ENCODE measurements at places on chromosomes 12 and 14. TPM values are rescaled to one million over a fixed set of nuclear protein-coding genes. Genes with fewer than 3 reads are reported as not detected.

IL31 gene
- total RNA-seq, result not detected

NYNRIN gene
- total RNA-seq, result 21.8 TPM

DNA sequence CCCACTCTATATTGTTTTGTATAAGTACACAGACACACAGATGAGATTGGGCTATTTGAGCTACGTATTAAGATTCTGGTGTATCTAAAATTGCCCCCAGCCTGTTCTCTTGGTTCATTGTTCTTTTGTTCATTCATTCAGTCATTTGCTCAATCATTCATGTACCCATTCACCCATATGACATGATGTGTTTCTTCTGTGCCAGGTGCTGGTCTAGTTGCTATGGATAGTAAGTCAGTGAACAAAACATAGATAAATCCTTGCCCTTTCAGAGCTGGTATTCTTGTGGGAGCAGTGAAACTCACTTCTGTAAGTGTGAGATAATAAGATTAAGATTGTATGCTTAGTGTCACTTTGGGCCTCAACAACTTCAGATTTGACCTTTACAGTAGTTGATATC lies 191.3 kb downstream of the TMTC2 start:
- no peaks in the 10 kb centered on the region for H3K4me1 ChIP-seq
- no peak overlapping the region for H3K4me3 ChIP-seq
- H3K27me3 ChIP-seq, result no peaks in the 10 kb centered on the region
- no peak for DNase-seq
- H3K36me3 ChIP-seq, result no peaks in the 10 kb centered on the region

- no peak overlapping the region for H3K4me3 ChIP-seq
- no peak overlapping the region for H3K27ac ChIP-seq
- H3K27me3 ChIP-seq, result peaks cover 8% of the 10 kb centered on the region
- no peaks in the 10 kb centered on the region for H3K36me3 ChIP-seq
Measured at GRCh38 chr14:94775871-94776210, 5.9 kb upstream of the GSC start.

DNA sequence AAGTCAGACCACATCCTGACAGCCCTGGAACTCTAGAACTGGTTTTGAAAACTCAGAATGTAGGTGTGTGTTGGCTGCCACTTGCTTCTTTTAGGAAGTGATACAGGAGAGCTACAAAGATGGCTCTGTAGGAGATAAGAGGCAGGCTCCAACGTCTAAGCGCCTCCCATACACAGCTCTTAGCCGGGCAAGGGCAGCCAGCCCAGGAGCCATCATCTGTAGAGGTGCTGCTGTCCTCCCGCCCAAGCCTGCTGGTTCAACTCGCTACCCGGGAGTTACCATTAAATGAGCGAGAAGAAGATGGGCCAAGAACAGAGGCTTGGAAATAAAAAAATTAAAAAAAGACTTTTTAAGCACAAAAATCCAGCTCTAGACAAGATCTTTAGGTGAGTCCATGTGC lies 61.2 kb upstream of the DIO3 start:
- peaks cover 25% of the 10 kb centered on the region for H3K4me1 ChIP-seq
- H3K36me3 ChIP-seq, result no peaks in the 10 kb centered on the region
- no peak overlapping the region for H3K4me3 ChIP-seq
- DNase-seq, result peak; percentile 11
- H3K27me3 ChIP-seq, result no peaks in the 10 kb centered on the region

GNPTAB gene
- 41.3 TPM for total RNA-seq

DNA sequence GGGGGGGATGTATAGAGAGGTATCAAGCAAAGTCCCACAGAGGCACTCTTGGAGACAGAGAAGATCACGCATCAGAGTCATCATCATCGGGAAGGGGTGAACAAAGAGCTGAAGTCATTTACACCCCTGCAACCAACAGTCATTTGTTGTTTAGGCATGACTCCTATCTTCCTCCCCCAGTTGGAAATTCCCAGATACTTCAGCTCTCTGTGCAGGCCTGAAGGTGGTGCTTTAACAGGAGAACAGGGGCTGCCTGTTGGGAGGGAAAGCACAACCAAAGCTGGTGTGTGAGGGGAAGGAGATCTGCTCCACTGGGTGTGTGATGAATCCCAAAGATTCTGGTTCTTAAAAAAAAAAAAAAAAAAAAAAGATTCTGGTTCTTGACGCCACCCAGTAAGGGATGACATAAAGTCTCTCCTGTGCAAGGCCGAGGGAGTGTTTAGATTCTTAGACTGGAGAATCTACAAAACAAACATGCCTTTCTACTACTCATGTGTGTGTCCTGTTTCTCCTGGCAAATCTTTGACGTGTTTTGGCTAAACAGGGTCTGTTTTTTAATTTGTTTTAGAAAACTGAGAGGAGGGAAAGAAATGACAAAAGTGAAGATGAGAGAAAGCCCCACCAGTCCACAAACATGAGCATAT lies 121.0 kb upstream of the ARHGAP5 start:
- H3K4me3 ChIP-seq, result no peak overlapping the region
- no peak overlapping the region for H3K27ac ChIP-seq
- H3K4me1 ChIP-seq, result peaks cover 2% of the 10 kb centered on the region
- H3K27me3 ChIP-seq, result no peaks in the 10 kb centered on the region

DNA sequence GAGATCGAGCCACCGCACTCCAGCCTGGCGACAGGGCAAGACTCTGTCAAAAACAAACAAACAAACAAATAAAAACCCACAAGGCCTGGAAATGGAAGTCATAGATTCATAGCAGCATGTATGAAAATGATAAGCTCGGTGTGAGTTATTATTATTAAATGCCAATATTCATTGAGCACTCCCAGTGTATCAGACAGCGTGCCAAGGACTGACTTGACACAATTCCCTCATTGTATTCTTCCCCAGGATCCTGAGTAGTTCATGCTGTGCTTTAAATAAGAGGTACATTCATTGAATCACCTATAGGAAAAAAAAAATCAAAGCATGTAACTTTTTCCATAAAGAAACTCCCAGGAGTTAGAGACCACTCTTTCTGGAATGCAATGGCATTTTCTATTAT lies 12.6 kb upstream of the RFLNA start:
- H3K27ac ChIP-seq, result no peak overlapping the region
- H3K4me3 ChIP-seq, result no peak overlapping the region
- no peaks in the 10 kb centered on the region for H3K36me3 ChIP-seq

IL26 gene
- not detected for total RNA-seq

PMCH gene
- total RNA-seq, result not detected

TEX22 gene
- total RNA-seq, result 6.6 TPM

ERP27 gene
- 0.39 TPM for total RNA-seq

KRT78 gene
- total RNA-seq, result 1.1 TPM

DNA sequence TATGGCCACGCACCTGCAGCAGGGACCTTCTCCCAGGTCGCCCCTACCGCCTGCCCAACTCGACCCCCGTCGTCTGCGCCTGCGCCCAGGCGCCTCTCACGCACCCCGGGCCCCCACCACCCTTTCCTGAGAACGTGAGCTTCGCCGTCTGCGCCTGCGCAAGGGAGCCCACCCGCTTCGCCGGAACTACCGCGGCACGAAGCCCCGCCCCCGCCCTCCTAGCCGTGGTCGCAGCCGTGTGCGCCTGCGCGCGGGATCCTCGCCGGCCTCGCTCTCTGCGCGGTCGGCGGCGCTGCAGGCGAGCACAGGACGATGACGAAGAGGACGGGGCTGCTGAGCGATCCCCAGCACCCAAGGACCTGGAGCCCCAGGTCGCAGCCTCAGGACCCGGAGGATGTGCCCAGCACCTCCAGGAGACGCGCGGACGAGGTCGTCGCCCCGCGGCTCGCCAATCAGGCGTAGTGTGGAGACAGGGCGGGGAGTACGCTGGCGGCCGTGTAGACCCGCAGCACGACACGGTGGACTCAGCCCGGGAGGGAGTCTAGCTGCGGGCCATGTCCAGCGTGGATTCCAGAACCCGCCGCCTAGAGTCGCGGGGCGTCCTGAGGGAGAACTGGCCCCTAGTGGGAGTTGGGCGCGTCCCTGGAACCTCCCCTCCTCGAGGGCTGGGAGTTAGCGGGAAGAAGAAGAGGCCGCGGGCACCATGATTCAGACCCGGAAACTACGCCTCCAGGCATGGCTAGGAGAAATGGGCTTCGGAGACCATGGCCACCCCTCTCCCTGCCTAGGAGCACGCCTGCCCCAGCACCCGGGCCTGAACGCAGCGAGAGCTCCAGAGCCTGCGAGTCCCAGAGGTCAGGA lies 1120.8 kb upstream of the TMEM132C start:
- H3K27me3 ChIP-seq, result no peaks in the 10 kb centered on the region
- peaks cover 8% of the 10 kb centered on the region for H3K4me1 ChIP-seq
- peak; percentile 91 for DNase-seq
- H3K4me3 ChIP-seq, result peak overlapping the region; percentile 68

KLRG1 gene
- total RNA-seq, result 3.5 TPM

GRCh38 chr12:1544996-1545700 lies 49.2 kb downstream of the FBXL14 start:
- no peak overlapping the region for H3K4me3 ChIP-seq
- H3K36me3 ChIP-seq, result no peaks in the 10 kb centered on the region
- no peak for DNase-seq
- H3K27ac ChIP-seq, result no peak overlapping the region
- H3K27me3 ChIP-seq, result no peaks in the 10 kb centered on the region

DNA sequence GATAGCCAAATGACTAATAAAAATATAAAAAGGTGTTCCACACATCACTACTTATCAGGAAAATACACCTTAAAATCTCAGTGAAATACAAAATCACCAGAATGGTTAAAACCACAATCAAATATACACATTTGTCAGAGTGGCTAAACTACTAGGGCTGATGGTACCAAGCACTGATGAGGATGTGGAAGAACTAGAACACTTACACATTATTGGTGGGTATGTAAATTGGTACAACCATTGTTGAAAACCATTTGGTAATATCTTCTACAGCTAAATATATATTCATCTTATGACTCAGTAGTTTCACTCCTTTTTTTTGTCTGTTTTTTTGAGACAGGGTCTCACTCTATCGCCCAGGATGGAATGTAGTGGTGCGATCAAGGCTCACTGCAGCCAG lies 48.5 kb upstream of the TTC7B start:
- no peaks in the 10 kb centered on the region for H3K36me3 ChIP-seq
- no peak overlapping the region for H3K4me3 ChIP-seq
- H3K27me3 ChIP-seq, result no peaks in the 10 kb centered on the region
- DNase-seq, result no peak
- H3K27ac ChIP-seq, result no peak overlapping the region

HCAR1 gene
- 0.79 TPM for total RNA-seq

- no peak overlapping the region for H3K4me3 ChIP-seq
- DNase-seq, result no peak
- H3K27ac ChIP-seq, result no peak overlapping the region
- H3K4me1 ChIP-seq, result no peaks in the 10 kb centered on the region
- no peaks in the 10 kb centered on the region for H3K27me3 ChIP-seq
Measured at GRCh38 chr14:87282266-87282665, 710.7 kb downstream of the GALC start.

DNA sequence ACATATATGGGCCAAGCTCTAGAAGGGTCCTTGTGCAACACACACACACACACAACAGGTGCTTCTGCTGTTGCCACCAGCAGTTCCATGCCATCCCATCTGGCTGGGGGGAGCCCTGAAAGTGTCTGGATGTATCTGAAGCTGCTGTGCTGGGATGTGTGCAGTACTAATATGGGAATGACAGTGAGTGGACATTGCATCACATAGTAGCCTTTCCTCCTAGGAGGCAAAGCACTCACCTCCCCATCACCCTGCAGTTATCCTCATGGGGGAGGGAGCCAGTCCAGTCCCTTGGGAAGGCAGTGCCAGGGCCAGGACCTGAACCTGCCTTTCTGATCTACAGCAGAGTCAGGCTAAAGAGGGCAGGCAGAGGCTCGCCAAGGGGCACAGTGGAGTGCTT lies 208.9 kb downstream of the CACNA1C start:
- DNase-seq, result no peak
- H3K27ac ChIP-seq, result no peak overlapping the region
- H3K4me1 ChIP-seq, result peaks cover 3% of the 10 kb centered on the region
- H3K27me3 ChIP-seq, result no peaks in the 10 kb centered on the region

DNA sequence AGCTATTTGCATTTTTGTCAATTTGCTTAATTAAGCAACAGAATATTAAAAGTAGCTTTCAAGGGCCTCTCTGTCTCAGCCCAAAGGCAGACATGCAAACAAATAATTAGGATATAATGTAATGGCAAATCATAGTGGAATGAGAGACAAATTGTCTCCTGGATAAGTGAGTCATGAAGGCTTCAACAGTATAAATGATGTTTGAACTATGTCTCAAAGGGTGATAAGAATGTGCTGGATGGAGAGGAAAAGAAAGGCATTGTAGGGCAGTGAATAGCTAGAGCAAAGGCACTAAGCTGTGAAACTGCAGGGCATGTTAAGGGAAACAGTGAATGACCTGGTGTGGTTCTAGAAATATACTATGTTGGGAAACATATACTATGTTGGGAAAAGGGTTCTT lies 53.5 kb upstream of the PPP1R12A start:
- no peak for DNase-seq
- no peaks in the 10 kb centered on the region for H3K27me3 ChIP-seq
- no peak overlapping the region for H3K27ac ChIP-seq

GRCh38 chr14:76924371-76925096 lies 98.3 kb downstream of the LRRC74A start:
- H3K4me1 ChIP-seq, result peaks cover 74% of the 10 kb centered on the region
- peak overlapping the region; percentile 10 for H3K27ac ChIP-seq
- DNase-seq, result peak; percentile 83
- no peak overlapping the region for H3K4me3 ChIP-seq
- no peaks in the 10 kb centered on the region for H3K27me3 ChIP-seq

DNA sequence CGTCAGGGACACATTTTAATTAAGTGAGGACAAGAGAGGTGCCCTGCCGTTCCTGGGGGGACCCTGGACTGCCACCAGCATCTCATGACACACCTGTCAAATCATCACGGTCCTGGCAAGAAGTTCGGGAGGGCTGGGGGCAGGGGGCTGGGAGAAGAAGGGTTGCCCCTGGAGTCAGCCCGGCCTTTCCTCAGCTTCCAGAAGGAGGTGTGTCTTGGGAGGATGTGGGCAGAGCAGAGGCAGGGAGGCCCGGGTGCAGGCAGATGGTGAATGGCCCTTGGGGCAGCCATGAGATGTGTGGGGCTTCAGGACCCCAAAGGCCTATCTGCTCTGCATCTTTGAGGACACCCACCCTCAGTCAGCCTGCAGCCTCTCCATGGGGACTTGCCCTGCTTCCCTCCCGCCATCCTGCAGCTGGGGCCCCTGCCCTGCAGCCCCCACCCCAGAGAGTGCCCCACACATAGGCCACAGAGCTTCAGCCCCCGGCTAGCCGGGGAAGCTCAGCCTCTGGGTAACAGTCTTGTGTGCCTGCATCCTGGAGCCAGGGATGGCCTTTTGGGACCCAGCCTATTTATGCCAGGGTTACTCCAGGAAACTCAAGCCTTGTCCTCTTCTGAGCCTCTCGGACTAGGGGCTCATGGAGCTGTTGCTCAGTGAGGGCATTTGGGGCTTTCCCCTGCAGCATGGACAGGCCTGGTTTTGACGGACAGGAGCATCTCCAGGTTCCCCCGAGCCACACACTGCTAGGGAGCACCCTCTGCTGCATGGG lies 178.5 kb downstream of the KIF26A start:
- no peak overlapping the region for H3K27ac ChIP-seq
- no peak for DNase-seq
- H3K4me3 ChIP-seq, result no peak overlapping the region

DNA sequence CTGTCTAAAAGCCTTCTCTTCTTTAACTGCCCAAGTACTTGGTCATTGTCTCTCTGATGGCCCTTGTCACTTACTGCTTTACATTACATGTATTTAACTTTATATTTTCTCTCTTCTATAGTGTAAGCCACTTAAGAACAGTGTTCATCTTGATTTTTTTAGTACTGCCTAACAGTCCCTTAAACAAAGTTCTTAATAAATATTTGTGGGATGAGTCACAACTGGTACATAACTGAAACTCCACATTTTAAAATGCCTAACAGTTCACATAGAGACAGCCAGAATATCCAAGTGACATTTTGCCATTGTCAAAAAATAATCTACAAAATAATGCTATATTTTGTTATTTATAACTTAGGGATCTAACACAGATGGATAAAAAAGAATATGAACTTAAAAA lies 146.6 kb downstream of the STXBP6 start:
- H3K27me3 ChIP-seq, result no peaks in the 10 kb centered on the region
- H3K4me1 ChIP-seq, result no peaks in the 10 kb centered on the region
- no peaks in the 10 kb centered on the region for H3K36me3 ChIP-seq
- no peak for DNase-seq
- H3K4me3 ChIP-seq, result no peak overlapping the region

TSPAN9 gene
- total RNA-seq, result 19.8 TPM

Measured in testis (tissue), 5 donors.